ENCODE measurements at places on chromosomes 4 and X.

DNA sequence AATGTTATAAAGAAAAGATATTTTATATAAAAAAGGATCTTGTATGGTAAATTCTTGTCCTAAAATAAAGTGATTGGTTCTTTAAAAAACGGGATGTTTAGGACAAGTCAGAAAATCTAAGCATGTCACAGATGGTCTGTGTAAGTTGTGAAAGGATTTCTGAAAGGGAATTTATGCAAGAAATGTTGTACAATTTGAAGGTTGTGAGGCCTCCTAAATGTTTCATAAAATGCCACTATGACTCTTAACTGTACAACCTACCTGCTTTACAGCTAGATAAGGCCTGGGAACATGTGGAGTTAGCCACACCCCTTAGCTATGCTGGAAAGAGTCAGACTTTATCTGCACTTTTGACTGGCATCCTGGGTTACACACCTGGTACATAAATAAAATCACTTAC lies 951.5 kb upstream of the POU3F4 start:
- DNase-seq: no peak

GRCh38 chr4:23477905-23478304 lies 411.9 kb downstream of the PPARGC1A start:
- no peak for DNase-seq

GRCh38 chrX:119899125-119899524 lies 3.4 kb downstream of the AKAP14 start:
- no peak for DNase-seq

DNA sequence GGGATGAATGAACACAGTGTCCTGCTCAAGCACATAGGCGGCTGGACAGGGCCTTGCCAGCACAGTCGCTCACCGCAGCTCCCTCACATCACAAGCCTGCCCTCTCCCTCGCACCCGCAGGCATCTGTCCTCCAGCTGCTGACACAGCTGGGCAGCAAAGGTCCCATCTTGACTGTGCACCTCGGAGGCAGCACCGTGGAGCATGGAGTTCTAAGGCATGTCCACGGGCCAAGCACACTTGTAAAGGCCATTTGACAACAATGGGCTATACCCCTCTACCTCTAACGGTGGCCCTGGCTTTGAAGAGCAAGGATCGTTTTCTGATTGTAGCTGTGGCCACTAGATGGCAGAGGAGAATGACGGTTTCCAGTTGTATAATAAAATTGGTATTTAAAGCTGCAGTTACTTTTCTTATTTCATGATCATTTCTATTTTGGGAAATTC lies 53.8 kb downstream of the APLN start:
- no peak for DNase-seq

DNA sequence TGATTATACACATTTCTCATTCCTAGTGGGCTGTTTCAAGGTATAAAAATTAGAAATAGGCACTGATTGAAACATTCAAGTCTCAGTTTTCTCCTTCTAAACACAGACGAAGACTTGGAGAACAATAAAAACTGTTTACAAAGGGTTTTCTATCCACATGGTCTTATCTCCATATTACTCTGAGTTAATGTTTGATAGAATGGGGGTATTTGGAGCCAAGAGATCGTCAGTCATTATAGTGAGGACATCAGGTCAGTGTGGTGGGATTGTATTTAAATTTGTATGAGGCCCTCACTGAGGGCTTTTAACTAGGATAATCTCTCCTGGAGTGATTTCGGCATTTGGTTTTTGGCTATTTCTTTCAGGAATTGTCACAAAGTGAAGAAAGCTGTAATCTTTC lies 16.4 kb upstream of the DYNLT3 start:
- DNase-seq: no peak

- DNase-seq: no peak
Observed at GRCh38 chrX:151178746-151179145, 2.4 kb downstream of the GPR50 start.

GRCh38 chr4:39637586-39638353 lies 895 bp downstream of the SMIM14 start:
- DNase-seq: no peak

DNA sequence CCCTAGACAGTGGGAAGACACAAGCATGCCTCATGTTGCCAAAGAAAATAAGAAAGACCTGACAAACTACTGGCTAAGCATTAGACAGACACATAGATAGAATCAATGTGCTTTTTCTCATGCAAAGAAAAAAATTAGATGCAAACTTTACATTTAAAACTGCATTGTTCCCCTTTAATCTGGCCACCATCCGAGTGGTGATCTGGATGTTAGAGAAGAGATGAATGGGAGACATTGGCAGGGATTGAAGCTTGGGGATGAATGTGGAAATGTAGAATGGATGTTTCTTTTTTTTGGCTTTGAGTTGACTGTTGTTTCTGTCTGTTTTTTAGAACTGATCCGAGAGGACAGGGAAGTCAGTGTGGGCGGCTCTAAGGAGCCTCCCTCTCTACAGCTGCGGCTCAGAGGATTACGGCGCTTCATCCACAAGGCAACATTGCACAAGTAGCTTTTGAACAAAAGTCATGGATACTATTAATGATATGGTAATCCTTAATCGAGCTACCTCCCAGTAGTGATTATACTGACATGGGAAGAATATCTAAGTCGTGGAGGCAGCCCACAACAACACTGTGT lies 53.0 kb downstream of the HELT start:
- no peak for DNase-seq

Measured in stimulated activated CD8-positive, alpha-beta memory T cell treated with anti-CD3 and anti-CD28 coated beads, Interleukin-4, amount 100 ng/mL, for 4 hours (primary cell).